Keratinocyte (primary cell): ENCODE measurements at places on chromosomes 12 and 14. TPM values are rescaled to one million over a fixed set of nuclear protein-coding genes. Genes with fewer than 3 reads are reported as not detected.

The PRH2 gene
- polyA plus RNA-seq, result 0.12 to 0.13 TPM in 2 of 3 replicates, not detected in the other

The KRT78 gene
- polyA plus RNA-seq, result 0.49 to 1.7 TPM (median 0.96 TPM) in 3 replicates

The ANKRD33 gene
- not detected in 3 replicates for polyA plus RNA-seq

The SLC6A12 gene
- 0.32 TPM in 1 of 3 replicates, not detected in the others for polyA plus RNA-seq

The BICDL1 gene
- 5.2 to 8.0 TPM (median 6.4 TPM) in 3 replicates for polyA plus RNA-seq

The CEP128 gene
- polyA plus RNA-seq, result 1.0 to 2.9 TPM (median 2.6 TPM) in 3 replicates

The VSX2 gene
- not detected in 3 replicates for polyA plus RNA-seq

The ARG2 gene
- polyA plus RNA-seq, result 3.5 to 9.4 TPM (median 8.2 TPM) in 3 replicates

The MPHOSPH9 gene
- polyA plus RNA-seq, result 4.7 to 10.7 TPM (median 6.7 TPM) in 3 replicates

The KRT75 gene
- 59.4 to 151 TPM (median 60.5 TPM) in 3 replicates for polyA plus RNA-seq

The LRP1-AS gene
- polyA plus RNA-seq, result not detected in 3 replicates

The DDN gene
- polyA plus RNA-seq, result 0.09 to 0.17 TPM (median 0.10 TPM) in 3 replicates

- H3K27me3 ChIP-seq, result no peaks in the 10 kb centered on the region
- H3K36me3 ChIP-seq, result no peaks in the 10 kb centered on the region
- no peak for DNase-seq
- no peak overlapping the region for H3K27ac ChIP-seq
Observed at GRCh38 chr12:58593557-58594304, 326.6 kb downstream of the LRIG3 start.

GRCh38 chr12:50050410-50051098, 6.8 kb upstream of the ASIC1 start:
- no peaks in the 10 kb centered on the region for H3K36me3 ChIP-seq
- peaks cover 14% of the 10 kb centered on the region for H3K27me3 ChIP-seq
- H3K4me1 ChIP-seq, result no peaks in the 10 kb centered on the region
- H3K27ac ChIP-seq, result no peak overlapping the region
- DNase-seq, result no peak
- H3K4me3 ChIP-seq, result peak overlapping the region; percentile 12

DNA sequence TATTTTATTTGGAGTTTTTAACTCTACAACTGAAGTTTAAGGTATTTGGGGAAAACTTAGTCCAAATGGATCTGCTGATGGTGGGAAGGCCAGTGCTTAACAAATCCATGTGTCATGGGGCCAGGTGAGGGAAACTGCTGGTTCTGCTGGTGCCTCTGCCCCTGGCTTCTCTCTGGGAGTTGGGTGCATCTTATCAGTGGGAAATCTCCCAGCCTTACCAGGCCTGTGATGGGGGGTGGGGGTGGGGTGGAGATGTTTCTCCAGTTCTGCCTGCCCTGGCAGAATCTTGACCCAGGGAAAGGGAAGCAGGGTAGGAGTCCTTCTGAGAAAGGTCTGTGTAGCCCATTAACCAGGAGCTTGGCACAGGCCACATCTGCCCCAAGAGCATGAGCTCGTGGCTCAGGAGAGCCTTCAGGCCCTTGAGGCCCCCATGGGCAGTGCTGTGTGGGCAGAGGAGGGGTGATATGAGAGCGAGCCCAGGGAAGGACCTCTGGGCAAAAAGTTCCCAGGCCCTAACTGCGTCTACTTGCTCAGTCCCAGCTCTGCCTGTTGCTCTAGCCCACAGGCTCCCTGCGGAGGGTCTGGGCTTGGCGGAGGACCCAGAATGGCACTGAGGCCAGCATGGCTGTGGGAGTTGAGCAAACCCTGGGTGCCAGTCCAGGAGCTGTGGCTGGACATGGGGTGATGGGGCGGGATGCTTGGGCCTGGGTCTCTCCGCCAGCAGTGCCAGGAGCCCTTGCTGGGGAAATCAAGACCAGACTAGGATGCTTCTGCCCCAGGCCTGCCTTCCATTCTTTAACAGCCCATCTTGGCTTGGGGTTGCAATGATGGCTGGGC, 18.2 kb downstream of the VASH1 start:
- H3K27ac ChIP-seq, result no peak overlapping the region
- no peak overlapping the region for H3K4me3 ChIP-seq
- H3K27me3 ChIP-seq, result peaks cover 3% of the 10 kb centered on the region
- no peak for DNase-seq
- peaks cover 6% of the 10 kb centered on the region for H3K36me3 ChIP-seq

GRCh38 chr12:102781117-102781516, 135.9 kb downstream of the PAH start:
- no peaks in the 10 kb centered on the region for H3K4me1 ChIP-seq
- no peak for DNase-seq
- H3K4me3 ChIP-seq, result no peak overlapping the region
- H3K27ac ChIP-seq, result no peak overlapping the region

DNA sequence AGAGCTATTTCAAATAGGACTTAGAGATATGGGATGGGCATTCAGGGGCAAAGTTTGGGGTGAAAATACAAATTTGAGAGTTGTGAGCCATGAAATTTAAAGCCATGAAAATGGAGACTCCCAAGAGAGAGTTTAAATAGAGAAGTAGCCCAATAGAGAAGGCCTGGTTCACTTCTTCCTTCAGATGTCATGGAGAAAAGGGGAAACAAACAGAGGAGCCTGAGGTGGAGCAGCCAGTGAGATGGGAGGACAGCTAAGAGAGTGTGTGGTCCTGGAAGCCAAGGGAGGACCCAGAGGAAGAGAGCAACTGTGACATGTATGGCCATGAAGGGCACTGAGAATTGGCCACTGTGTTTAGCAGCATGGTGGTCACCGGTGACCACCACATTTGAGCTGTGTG, 12.3 kb upstream of the DYNLL1 start:
- H3K36me3 ChIP-seq, result no peaks in the 10 kb centered on the region
- no peak overlapping the region for H3K4me3 ChIP-seq
- DNase-seq, result no peak
- no peaks in the 10 kb centered on the region for H3K27me3 ChIP-seq
- no peaks in the 10 kb centered on the region for H3K4me1 ChIP-seq

DNA sequence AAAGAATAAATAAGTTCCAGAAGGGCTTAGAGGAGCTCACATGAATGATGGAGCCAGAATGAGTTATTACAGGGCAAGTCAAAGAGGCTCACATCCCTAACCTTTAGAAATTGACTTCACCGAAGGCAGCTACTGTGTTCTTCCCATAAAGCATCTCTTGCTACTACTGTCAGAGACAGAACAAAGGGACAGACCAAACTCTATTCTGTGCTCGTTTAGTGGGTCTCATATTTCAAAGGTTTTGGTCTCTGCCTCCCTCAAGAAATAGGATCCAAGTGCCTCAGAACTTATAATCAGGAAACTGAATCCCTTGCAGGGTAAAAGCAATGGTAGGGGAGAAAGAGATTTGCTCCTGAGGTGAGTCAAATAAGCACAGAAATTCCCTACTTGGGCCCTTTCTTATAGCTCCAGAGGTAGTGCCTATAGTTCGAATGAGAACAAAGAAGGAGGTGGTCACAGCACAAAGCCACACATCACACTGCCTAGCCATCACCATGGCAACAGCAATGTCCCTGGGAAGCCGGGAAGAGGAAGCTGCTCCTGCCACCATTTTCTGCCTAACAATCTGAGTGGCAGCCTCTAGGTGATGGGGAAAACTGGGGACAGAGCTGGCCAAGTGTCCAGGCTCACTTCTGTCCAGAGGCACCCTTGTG, 294.9 kb downstream of the FOXN3 start:
- no peak overlapping the region for H3K27ac ChIP-seq
- H3K4me1 ChIP-seq, result no peaks in the 10 kb centered on the region
- no peak for DNase-seq
- H3K36me3 ChIP-seq, result no peaks in the 10 kb centered on the region

DNA sequence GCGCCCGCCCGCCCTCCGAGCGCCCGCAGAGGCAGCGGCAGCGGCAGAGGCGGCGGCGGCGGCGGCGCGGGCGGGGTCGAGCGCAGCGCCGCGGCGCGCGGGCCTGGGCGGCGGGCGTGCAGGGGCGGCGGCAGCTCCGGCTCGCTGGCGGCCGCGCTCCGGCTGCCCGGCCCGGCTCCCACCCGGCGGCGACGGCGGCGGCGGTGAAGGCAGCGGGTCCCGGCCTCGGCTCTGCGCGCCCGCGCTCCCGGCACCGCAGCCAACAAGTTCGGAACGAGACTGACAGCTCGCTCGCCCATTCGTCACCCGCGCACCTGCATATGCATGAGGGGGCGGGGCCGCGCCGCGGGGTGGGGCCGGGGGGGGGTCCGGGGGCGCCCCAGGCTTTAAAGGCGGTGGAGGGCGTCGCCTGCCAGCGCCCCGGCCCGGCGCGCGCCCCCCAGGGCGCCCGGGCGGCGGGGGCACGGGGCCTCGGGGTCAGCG, at the start of gene JAG2:
Gene JAG2, minus strand, starts transcription at position 281 of the 483 bp plus-strand sequence. CDS start 356 bp downstream, outside the sequence.
- DNase-seq, result no peak
- H3K27me3 ChIP-seq, result peaks cover 9% of the 10 kb centered on the region
- no peak within 1 kb of the TSS for H3K27ac ChIP-seq
- H3K36me3 ChIP-seq, result peaks cover 3% of the 10 kb centered on the region
- H3K4me3 ChIP-seq, result peak within 1 kb of the TSS; percentile 62

DNA sequence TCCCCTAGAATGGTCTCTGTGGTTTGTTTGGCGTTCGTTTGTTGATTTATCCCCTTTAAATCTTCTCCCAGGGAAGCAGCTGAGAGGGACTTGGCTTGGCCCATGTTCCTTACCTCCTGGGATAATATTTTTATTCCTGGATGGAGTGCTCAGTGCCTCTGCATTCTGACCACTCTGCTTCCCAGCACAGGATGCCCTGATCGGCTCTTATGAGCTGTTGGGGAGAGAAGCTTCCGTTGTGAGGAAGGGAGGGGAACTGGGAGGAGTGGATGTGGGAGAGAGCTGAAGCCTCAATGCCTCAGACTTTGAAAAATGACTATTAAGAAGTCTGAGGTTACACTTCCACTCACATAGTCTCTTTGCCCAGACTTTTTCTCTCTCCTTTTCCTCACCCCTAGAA, 114.8 kb downstream of the SMOC1 start:
- DNase-seq, result no peak
- no peak overlapping the region for H3K27ac ChIP-seq
- H3K4me3 ChIP-seq, result no peak overlapping the region
- peaks cover 2% of the 10 kb centered on the region for H3K27me3 ChIP-seq
- no peaks in the 10 kb centered on the region for H3K36me3 ChIP-seq

- peaks cover 16% of the 10 kb centered on the region for H3K4me1 ChIP-seq
- H3K4me3 ChIP-seq, result no peak overlapping the region
- H3K27ac ChIP-seq, result no peak overlapping the region
- peak; percentile 73 for DNase-seq
- no peaks in the 10 kb centered on the region for H3K27me3 ChIP-seq
Observed at GRCh38 chr12:124837958-124838803, 25.5 kb downstream of the SCARB1 start.

DNA sequence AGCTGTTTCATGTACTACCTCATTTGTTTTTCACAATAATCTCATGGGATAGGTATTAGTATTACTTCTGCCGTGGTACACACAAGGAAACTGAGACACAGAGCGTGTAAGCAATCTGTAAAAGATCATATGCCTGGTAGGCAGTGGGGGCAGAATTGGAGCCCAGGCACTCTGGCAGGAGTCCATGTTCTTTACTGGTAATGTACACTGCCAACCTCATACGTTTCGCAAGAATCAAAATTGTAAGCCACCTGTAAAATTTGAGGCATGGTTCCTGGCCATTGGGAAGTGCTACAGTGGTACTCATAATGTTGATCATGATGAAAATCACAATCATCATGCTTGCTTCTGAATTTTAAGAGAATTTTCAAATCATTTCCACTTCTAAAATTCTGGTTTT, 40.7 kb downstream of the TMTC1 start:
- H3K4me3 ChIP-seq, result no peak overlapping the region
- DNase-seq, result no peak
- H3K27ac ChIP-seq, result peak overlapping the region; percentile 18
- no peaks in the 10 kb centered on the region for H3K36me3 ChIP-seq
- H3K4me1 ChIP-seq, result peaks cover 27% of the 10 kb centered on the region

- no peak overlapping the region for H3K27ac ChIP-seq
- no peaks in the 10 kb centered on the region for H3K4me1 ChIP-seq
- DNase-seq, result no peak
- peaks cover 15% of the 10 kb centered on the region for H3K36me3 ChIP-seq
- no peak overlapping the region for H3K4me3 ChIP-seq
- H3K27me3 ChIP-seq, result no peaks in the 10 kb centered on the region
Observed at GRCh38 chr12:120514002-120514401, 15.0 kb downstream of the COQ5 start.

GRCh38 chr14:28570391-28570790, 196.2 kb upstream of the FOXG1 start:
- no peak overlapping the region for H3K4me3 ChIP-seq
- no peaks in the 10 kb centered on the region for H3K4me1 ChIP-seq
- no peak overlapping the region for H3K27ac ChIP-seq
- H3K36me3 ChIP-seq, result no peaks in the 10 kb centered on the region

GRCh38 chr14:61179061-61179690, 102.0 kb downstream of the TMEM30B start:
- peaks cover 29% of the 10 kb centered on the region for H3K4me1 ChIP-seq
- H3K27me3 ChIP-seq, result no peaks in the 10 kb centered on the region
- H3K36me3 ChIP-seq, result no peaks in the 10 kb centered on the region

- H3K4me1 ChIP-seq, result peaks cover 10% of the 10 kb centered on the region
- no peak overlapping the region for H3K4me3 ChIP-seq
- no peaks in the 10 kb centered on the region for H3K27me3 ChIP-seq
- H3K36me3 ChIP-seq, result peaks cover 14% of the 10 kb centered on the region
Observed at GRCh38 chr14:99230208-99231151, 41.5 kb downstream of the BCL11B start.

GRCh38 chr14:103138301-103139131, 15.3 kb downstream of the TNFAIP2 start:
- H3K36me3 ChIP-seq, result no peaks in the 10 kb centered on the region
- DNase-seq, result no peak
- no peak overlapping the region for H3K4me3 ChIP-seq
- H3K4me1 ChIP-seq, result peaks cover 6% of the 10 kb centered on the region
- H3K27ac ChIP-seq, result no peak overlapping the region
